ENCODE measurements at places on chromosomes 5 and 9. TPM values are rescaled to one million over a fixed set of nuclear protein-coding genes. Genes with fewer than 3 reads are reported as not detected.

- H3K4me3 ChIP-seq, result no peak overlapping the region
- H3K27me3 ChIP-seq, result no peaks in the 10 kb centered on the region
- H3K4me1 ChIP-seq, result no peaks in the 10 kb centered on the region
- DNase-seq, result no peak
Measured at GRCh38 chr9:78490231-78490630, 193.3 kb downstream of the PSAT1 start.

Gene IFNA2
- polyA plus RNA-seq, result not detected

Gene FAM78A
- 58.3 TPM for polyA plus RNA-seq

- H3K4me3 ChIP-seq, result no peak overlapping the region
- no peak overlapping the region for H3K27ac ChIP-seq
- DNase-seq, result no peak
- H3K4me1 ChIP-seq, result peaks cover 25% of the 10 kb centered on the region
Measured at GRCh38 chr5:146344155-146345118, 5.8 kb downstream of the POU4F3 start.

GRCh38 chr9:112403614-112404201 lies 23.8 kb downstream of the HSDL2 start:
- no peaks in the 10 kb centered on the region for H3K4me1 ChIP-seq
- H3K36me3 ChIP-seq, result peaks cover 10% of the 10 kb centered on the region
- H3K4me3 ChIP-seq, result no peak overlapping the region
- no peaks in the 10 kb centered on the region for H3K27me3 ChIP-seq

DNA sequence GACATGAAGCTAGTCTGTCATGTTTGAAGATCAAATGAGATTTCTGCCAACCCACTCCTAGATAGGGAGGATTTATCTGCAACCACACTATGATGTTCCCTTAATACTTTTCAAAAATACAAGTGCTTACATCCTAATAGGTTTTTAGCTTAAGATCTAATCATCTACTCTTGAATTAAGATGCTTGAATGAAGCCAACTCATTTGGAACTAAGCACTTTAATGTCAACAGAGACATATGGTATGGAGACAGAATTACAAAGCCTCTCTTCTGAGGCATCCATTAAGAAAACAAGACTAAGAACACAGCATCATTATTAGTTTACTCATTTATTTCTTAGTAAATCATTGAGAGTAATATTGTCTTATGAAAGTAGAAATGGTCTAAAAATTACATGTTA lies 139.3 kb upstream of the NFIB start:
- H3K4me1 ChIP-seq, result no peaks in the 10 kb centered on the region
- no peak overlapping the region for H3K4me3 ChIP-seq
- no peak for DNase-seq
- no peaks in the 10 kb centered on the region for H3K36me3 ChIP-seq

DNA sequence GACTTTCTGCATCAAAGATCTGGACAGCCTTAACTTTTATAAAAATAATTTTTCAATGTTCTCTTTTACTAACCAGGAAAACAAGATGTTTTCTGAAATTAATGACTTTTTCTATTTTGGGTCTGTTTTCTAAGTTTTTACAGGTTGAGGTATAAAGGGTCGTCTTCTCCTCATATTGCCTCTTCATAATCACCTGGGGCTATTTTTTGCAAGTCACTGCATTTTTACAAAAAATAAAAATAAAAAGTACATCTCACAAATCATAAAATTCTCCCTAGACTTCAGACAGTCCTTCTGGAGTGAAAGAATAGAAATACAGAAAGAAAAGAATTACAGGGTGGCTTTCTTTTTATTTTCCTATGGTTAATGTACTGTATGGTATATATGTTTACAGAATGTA lies 168.5 kb downstream of the PALM2AKAP2 start:
- no peak overlapping the region for H3K27ac ChIP-seq
- no peak for DNase-seq
- H3K4me1 ChIP-seq, result peaks cover 14% of the 10 kb centered on the region
- no peak overlapping the region for H3K4me3 ChIP-seq
- no peaks in the 10 kb centered on the region for H3K36me3 ChIP-seq

GRCh38 chr5:93320920-93321445 lies 260.0 kb downstream of the NR2F1-AS1 start:
- no peaks in the 10 kb centered on the region for H3K27me3 ChIP-seq
- no peak overlapping the region for H3K4me3 ChIP-seq
- H3K27ac ChIP-seq, result no peak overlapping the region
- H3K4me1 ChIP-seq, result no peaks in the 10 kb centered on the region
